ENCODE measurements at places on chromosomes 3 and 15.

GRCh38 chr3:188807006-188807405, 364.8 kb upstream of the TPRG1 start:
- no peak for DNase-seq

DNA sequence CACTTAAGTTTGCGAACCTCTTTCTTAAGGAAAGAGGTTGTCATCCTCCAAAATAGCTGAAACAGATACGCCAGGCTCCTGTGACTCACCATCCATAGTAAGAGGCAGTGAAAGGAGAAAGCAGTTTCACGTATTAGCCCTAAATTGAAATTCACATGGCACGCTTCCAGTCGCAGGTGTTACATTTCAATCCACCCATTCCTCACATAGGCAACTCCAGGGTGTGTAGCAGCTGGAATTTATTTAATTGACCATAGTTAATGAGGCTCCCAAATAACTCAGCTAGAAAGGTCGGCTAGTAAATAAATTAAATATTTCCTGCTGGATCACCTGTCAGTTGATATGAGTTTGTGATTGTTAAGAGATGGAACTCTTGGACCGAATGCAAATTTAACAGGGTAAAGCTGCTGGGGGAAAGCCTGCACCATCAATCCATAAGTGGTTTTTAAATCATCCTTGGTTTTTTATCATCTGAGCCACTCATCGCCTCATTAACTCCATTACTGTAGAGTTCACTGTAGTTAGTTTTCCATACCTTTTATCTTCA, 19.6 kb downstream of the NSUN3 start:
- no peak for DNase-seq

- DNase-seq: no peak
These were observed 6.4 kb downstream of the AAGAB start for GRCh38 chr15:67248011-67248505.

GRCh38 chr15:63349156-63349555, 32.5 kb downstream of the CA12 start:
- no peak for DNase-seq

- DNase-seq: no peak
These were observed 397.2 kb downstream of the GAP43 start for GRCh38 chr3:116020495-116020894.

DNA sequence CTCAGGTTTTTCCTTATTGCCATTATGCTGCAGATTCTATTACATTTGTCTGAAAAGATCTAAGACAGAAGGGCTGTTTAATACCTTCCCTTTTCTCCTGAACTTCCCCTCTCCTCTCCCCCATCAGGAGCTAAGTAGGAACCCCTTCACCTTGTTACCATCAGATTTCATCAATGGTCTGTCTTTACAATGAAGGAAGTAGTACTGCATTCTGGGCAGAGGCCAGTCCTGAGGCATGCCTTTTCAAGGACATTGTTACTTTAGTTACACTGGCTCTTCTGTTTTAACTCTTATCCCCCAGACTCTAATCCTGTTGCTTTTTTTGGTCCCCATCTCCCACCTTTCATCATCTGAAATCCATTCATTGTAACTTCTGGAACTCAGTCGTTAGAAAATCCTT, 8.1 kb downstream of the CTNNB1 start:
- DNase-seq: no peak

DNA sequence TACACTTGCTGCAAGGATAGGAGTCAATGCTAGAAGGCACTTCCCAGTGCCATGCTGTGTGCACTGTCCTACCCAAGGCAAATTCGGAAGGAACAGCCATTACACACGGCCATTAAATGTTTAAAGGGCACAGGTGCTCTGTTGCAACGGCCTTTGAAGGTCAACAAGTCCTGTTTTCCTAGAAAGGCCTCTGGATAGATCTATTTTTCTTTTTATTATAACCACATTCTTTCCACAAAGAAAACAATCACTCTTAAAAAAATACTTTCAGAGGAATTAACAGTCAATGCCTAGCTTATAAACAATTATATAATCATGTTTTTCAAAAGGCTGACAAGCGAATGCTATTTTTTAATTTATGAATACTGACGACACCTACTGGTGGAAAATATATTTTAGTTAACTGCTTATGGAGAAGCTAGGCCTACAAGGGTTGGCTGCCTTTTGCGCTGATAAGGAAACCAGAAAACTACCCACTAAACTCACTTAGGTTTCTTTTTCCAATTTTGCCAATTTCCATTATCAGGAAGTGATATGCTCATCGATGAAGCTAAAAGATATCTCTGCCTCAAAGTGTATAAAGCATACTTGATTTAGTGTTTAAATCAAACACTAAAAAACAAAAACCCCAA, 2.4 kb downstream of the ARHGEF3 start:
- DNase-seq: peak; percentile 86

DNA sequence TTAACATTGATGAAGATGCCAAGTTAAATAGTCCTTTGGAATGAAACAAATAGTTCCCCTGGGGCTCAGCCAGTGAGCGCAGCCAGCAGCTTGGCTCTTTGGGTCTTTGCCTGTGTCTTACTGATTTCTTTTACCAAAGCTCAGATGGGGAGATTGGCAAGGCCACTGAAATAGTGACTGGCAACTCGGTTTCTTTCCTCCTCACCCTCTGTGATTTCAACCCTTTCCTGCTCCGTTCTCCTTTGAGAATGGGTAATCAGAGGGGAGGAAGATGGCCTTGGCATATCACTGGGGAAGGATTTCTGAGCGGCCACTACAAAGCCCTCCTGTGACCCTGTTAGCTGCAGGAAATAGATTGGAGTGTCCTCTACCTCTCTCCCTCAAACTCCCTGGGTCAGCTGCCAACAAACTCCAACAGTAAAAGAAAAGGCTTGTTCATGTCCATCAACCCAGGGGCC, 337.1 kb upstream of the LRRFIP2 start:
- no peak for DNase-seq

Measured in CD4-positive, alpha-beta T cell treated with Interleukin-10 for 1 hour (primary cell).